ENCODE measurements at places on chromosomes 1 and 21. TPM values are rescaled to one million over a fixed set of nuclear protein-coding genes. Genes with fewer than 3 reads are reported as not detected.

The B3GALT2 gene
- polyA plus RNA-seq, result 18.4 TPM

The DENND2C gene
- 4.6 TPM for polyA plus RNA-seq

The PUSL1 gene
- polyA plus RNA-seq, result 6.3 TPM

The S100A7A gene
- polyA plus RNA-seq, result not detected

The PRAMEF17 gene
- polyA plus RNA-seq, result not detected

The ENTREP3 gene
- 15.8 TPM for polyA plus RNA-seq

The ZNF593OS gene
- polyA plus RNA-seq, result 1.1 TPM

All from muscle of back (tissue), 13 donors.